ENCODE measurements at places on chromosomes 5 and 9.

DNA sequence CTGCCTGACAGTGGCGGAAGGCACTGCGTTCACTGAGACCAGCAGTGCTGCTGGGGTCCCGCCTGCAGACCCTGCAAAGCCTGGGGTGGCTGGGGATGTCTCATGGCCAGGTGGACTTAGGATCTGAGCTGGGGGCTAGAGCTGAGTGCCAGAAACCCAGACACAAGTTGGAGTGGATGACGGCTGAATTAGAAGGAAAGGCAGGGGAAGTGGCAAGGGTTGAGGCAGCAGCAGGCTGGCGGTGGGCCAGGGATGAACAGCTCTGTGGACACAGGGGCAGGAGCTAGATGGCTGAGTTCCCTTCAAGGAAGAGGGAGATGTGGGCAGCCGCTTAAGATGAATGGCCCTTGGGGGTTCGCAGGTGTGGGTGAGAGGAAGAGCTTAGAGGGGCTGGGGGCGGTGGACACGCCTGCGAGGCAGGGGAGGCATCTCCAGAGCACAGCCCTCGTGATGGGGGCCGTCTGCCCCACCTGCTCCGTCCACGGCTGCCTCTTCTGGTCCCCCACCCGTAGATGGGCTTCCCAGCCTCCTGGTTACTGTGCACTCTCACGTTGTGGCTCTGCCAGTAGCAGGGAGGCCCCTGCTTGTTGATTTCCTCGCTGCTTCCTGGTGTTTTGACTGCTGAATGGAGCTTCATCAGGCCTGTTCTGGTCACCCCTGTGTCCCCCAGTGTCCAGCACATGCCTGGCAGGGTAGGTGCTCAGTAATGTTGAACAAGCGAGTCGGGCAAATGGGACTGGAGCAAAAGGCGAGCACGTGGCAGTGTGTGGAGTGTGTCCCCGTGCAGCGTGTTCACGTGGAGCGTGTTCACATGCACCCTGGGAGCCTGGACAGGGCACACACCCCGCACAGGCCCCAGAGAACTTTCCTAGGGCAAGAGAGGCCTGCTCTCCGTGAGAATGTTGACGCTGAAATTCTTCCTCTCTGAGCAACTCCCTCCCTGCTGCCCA lies 168.2 kb downstream of the CACNA1B start:
- no peak for DNase-seq

GRCh38 chr5:34916518-34916917 lies 1.0 kb downstream of the BRIX1 start:
- DNase-seq, result no peak

DNA sequence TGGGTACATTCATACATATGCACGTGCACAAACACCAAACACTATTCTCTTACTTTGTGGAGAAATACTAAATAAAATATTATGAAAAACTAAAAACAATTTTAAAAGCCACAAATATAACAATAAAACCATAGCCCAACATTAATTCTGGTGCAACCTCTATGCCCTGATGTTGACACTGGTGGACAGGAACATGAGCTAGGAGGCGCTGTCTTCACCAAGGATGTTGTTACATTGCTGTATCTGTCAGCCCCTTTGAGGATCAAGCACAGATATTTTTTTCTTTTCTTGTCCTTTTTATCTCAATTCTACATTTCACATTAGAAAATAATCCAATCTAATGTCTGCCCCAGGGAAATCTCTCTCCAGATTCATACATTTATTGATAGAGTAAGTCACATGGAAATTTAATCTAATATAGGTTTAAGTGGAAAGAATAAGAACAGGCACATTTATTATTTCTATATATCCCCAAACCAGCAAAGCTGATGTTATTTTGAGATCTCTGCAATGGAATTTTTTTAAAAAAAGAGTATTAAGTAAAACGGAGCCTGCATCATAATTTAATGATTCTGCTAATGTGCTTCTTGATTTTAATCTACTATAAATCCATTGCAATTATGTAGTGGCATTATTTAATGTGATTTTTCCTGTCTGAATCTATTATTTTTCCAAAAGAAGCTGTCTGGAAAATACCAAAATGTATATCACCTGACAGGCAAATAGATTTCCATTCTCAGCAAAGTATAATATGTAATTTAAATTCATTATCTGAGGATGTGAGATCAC lies 716.5 kb downstream of the MTRR start:
- DNase-seq, result no peak

DNA sequence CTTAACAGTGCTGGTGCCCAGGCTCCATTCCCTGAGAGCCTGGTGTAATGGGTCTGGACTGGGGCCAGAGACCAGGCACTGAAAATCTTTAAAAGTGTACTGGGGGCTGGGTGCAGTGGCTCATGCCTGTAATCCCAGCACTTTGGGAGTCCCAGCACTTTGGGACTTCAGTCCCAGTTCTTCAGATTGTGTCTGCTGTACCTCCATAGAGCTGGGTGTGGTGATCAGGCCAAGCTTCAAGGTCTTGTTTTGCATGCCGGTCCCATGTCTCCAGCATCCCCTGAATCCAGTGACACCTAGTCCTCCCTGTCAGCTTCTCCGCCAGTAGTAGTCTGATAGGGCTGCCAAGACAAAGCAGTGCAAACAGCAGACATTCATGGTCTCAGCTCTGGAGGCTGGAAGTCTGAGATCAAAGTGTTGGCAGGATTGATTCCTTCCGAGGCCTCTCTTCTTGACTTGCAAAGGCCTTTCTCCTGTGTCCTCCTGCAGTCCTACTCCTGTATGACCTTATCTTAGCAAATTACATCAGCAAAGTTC lies 108.2 kb downstream of the SYK start:
- DNase-seq, result no peak

DNA sequence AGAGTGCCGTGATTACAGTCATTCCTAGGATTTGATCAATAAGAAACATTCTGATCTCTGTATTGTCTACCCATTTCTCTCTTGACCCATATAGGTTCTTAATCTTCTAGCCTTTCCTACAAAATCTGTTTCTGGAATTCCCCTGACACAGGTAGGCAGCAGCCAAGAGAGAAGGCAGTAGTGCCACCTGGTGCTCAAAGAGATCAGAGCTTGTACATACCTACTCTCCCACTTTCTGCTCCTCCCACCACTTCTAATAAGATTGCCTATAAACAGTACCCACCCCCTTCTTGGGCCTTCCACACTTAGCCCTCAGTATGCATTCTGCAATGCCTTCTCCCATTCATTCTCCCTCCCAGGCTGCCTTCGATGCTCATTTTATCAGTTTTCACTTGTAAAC lies 117.4 kb upstream of the RORB start:
- DNase-seq, result no peak

GRCh38 chr5:87390576-87391199 lies 22.0 kb downstream of the CCNH start:
- DNase-seq, result no peak

DNA sequence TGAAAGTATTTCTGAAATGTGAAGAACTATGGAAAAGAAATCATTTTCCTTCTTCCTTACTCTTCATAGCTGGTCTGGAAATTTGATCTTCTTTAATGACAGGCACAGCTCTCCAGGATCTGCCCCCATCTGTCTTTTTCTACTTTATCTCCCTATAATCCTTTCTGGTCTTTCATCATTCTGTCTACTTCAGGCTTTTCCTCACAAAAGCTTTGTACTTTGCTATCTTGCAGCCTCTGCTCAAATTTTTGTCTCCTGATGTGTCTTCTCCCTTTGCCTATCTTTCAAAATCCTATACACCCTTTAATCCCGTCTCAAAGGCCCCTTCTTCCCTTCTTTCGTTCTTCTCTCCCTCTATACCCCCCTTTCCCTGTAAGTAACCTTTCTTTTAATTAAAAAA lies 114.9 kb upstream of the ATP10B start:
- no peak for DNase-seq

DNA sequence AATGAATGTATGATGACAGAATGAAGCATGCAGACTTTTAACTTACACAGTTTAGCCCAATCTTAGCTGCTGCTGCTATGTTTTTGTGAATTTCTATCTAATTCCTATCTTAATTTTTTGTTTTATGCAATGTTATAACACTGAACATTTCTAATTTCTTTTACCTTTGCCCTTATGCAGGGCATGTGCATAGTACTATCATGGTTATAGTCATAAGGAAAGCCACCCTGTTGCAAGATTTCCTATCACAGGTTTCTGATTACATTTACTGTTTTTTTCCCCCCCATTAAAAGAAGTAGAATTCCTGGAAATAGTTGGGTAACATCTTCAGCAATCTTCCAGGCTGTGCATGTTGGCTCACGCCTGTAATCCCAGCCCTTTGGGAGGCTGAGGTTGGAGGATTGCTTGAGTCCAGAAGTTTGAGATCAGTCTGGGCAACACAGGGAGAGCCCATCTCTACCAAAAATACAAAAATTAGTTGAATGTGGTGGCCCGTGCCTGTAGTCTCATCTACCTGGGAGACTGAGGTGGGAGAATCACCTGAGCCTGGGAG lies 164.4 kb downstream of the KDM4C start:
- no peak for DNase-seq

GRCh38 chr5:5675511-5675910 lies 253.0 kb downstream of the ICE1 start:
- DNase-seq, result no peak

GRCh38 chr5:135133181-135133580 lies 99.2 kb upstream of the PITX1 start:
- DNase-seq, result no peak

- DNase-seq, result no peak
Measured at GRCh38 chr9:35847792-35848572, 19.0 kb downstream of the TMEM8B start.

DNA sequence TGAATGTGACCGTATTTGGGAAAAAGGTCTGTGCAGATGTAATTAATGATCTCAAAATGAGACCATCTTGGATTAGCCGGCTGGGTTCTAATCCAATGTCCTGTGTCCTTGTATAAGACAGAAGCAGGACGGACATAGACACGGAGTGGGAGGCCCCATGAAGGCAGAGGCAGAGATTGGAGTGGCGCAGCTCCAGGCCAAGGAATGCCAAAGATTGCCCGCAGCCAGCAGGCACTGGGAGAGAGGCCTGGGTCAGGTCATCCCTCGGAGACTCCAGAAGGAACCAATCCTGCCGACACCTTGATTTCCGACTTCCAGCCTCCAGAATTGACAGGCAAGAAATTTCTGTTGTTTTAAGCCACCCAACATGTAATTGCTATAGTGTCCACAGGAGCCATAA lies 13.0 kb upstream of the GFI1B start:
- no peak for DNase-seq

DNA sequence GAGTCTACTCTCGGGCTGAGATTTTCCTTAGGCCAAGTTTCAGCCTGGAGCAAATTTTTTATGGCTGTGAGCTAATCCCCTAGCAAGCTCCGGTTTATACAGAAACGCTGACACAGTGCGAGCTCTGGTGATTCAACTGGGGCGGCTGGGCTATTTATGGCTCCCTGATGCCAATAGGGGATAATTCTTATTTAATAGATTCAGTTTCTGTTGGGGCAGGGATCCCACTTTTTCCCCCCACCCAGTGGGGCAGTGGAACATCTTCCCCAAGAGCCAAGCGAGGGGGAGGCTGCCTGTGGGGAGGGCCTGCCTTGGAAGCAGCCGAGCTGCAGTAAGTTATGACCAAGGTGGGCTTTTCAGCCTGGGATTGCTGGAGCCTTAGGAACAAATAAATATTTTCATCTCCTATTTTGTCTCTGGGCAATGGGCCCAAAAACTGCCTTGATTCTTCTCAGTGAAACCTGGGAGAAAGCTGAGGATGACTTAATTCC lies 129.1 kb downstream of the MACROH2A1 start:
- DNase-seq, result no peak

GRCh38 chr5:150121448-150122157 lies 34.0 kb downstream of the PDGFRB start:
- no peak for DNase-seq

GRCh38 chr5:139263946-139264345 lies 29.6 kb upstream of the MATR3 start:
- DNase-seq, result no peak

GRCh38 chr5:32991421-32991815 lies 280.3 kb downstream of the NPR3 start:
- no peak for DNase-seq

- DNase-seq, result no peak
Measured at GRCh38 chr5:113989278-113989912, 372.5 kb upstream of the KCNN2 start.

- no peak for DNase-seq
Measured at GRCh38 chr9:89558196-89558899, 46.5 kb upstream of the GADD45G start.

DNA sequence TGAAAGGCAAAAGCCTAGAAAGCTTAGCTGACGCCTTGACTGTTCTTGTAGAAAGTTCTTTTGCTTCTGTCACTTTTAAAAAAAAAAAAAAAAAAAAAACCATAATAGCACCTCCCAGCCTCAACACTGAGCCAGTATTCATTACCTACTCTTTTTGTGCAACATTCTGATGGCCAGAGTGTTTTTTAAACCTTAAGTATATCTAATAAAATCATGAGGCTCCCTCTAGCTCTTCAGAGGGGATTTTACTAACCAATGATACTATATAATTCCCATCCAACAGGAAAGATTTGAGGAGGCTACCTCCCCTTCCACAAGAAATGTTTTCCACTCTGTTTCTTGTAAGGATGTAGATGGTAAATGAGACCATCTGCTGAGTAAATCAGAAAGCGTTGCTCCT lies 3.9 kb downstream of the BNC2 start:
- no peak for DNase-seq

DNA sequence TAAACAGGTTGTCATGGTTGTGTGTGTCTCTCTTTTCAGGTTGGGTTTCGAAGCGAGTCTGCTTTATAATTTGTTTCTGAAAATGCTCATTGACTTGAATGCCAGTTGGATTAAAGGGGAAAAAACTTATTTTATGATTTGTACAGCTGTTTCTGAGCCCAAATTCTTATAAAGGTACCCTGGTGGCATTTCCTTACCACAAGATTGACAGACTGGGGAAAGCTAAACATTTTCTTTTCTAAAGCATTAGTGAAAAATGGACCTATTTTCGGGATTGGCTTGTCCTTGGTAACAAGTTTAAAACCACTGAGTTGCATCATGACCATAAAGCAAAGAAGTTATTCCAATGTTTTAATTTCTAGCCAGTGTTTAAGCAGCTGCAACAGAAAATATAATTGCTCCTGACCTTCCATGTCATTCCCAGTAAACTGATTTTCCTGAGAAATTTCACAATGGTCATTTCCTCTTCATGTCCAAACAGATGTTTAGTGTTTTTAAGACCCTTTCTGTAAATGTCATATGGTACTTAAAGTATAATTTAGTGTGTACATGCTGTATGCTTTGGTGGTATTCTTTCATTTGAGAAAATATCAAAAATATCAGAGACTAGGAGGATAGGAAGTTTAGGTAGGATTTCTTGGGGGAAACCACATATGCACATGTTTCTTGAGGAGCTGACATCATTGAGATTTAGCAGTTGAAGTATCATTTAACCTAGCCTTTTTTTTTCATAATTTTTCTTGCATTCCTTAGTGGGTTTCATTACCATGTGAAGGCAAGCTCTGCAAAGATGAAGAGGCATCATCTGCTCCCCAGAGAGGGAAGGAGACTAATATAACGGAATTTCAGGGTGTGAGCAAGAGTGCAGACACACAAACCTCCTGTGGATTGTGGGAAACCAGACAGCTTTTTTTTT lies 667.1 kb upstream of the RGMB start:
- no peak for DNase-seq

GRCh38 chr9:2595973-2596372 lies 25.6 kb upstream of the VLDLR start:
- no peak for DNase-seq
